ENCODE measurements at places on chromosomes 4 and X.

GRCh38 chrX:103722505-103722904 is 11.8 kb downstream of the TMEM31 start:
- no peak for DNase-seq

DNA sequence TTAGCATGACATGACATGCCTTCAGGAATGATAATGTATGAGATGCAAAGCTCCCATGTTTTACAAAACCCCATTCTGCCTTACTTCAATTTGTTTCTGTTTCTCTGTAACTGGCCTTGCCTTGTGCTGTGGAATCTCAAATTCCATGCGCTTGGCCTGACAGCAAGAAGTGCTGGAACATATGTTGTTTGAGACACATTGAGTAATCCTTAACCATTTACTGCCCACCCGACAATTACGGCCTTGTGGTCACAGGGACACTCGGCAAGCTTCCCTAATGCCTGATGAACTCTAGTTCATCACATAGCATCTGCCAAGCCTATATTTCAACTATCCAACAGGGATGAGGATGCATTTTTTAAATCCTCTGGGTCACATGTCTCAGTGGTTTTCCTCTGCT is 226.4 kb upstream of the CASK start:
- no peak for DNase-seq

- no peak for DNase-seq
Measured at GRCh38 chrX:33138677-33139249, 72.6 kb downstream of the DMD start.

DNA sequence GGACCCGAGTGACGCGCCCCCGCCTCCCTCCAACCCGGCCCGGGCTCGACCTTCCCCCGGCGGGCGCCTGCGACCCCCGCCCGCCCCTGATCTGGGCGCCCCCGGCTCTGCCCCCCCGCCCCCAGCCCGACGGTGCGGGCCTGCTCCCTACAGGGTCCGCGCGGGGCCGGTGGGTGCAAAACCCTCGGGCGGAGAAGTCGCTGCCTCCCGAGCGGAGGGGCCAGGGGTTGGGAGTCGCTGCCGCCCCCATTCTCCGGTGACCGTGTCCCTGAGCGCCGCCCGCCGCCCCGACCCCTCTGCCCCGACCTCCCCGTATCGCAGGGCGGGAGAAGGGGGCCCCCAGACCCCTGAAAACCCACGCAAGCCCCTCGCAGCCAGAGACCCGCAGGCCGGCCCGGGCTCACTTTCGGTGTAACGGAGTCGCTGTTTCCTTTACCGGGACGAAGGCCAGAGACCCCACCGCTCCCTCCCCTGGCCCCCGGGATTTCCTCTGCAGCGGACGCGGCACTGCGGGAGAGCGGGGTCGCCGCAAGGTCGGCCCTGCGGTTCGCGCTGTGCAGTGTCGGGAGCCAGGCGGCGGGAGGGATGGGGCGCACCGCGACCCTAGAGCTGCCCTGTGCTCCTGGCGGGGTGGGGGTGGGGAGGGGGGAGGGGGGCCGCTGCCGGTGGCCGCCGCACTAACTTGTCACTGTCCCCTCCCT is 729 bp upstream of the CPLX1 start:
- no peak for DNase-seq

- DNase-seq = no peak
Measured at GRCh38 chr4:15084780-15085179, 82.5 kb downstream of the CPEB2 start.

GRCh38 chr4:86011117-86011516 is 348.7 kb downstream of the MAPK10 start:
- no peak for DNase-seq

- no peak for DNase-seq
Measured at GRCh38 chrX:52363247-52363883, 5.5 kb upstream of the XAGE2 start.

GRCh38 chr4:139278912-139279759 is 889 bp downstream of the MGARP start:
- no peak for DNase-seq

Data from activated T-helper 1 cell treated with Interleukin-2 at 50 U/mL for 16 hours (primary cell).